Activated CD4-positive, alpha-beta T cell treated with anti-CD3 and anti-CD28 coated beads, Interleukin-2, amount 10 ng/mL, durations not matched to agents 24 days and 14 days (primary cell): ENCODE measurements at places on chromosomes 2 and 18. TPM values are rescaled to one million over a fixed set of nuclear protein-coding genes. Genes with fewer than 3 reads are reported as not detected.

DNA sequence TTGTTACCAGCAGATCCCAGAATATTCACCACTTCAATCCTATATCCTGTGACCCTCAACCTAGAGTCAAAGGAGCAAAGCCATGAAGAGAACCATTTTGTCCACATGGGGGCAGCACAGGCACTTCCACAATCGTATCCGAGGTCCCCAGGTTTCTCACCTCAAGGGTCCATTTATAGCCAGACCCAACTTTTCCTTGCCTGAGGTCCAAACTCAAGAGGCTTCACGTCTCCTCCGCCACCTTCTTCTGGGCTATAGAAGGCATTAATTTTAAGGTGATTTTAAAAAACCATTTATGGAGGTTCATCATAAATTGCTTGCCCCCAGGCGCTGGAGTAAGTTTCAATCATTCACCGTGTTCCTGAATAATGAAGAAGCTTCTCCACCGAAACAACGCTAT is 111.6 kb upstream of the NABP1 start:
- peak; percentile 89 for DNase-seq
- H3K27ac ChIP-seq, result no peak overlapping the region
- no peak overlapping the region for H3K4me3 ChIP-seq

DNA sequence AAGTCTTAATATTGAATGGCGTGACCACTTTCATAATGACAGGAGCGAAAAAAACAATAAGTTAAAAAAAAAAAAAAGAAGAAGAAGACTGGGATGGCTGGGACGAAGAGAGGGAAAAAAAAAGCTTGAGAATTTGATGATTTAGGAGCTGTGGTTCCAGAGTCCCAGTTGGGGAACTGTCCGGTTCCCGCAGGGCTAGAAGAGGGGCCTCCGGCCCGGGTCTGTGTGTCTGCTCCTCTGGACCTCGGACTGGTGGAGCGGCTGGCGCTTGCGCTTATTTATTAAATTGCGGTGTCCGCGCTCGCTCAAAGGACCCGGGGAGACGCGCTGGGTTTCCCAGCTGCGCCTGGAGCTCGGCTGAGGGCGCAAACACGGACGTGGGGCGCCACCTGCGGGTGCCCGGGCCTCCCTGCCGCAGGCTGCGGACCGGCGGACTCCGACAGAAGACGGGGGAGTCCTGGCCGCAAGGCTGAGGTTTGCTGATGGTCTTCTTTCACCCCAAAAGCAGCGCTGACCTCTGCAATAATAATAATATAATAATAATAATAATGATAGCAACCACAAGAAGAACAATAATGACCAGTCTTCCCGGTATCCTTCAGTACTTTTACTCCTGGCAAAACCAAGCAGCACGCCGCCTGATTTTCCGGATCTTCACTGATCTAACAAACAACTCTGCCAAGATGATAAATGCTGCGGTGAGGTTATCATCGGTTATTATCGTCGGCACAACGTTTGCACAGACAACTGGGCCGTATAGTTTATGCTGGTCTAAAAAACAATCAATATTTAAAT is at the start of gene CBLN2:
TSS of gene CBLN2 (minus strand) at position 251 of the 795 bp plus-strand sequence. CDS start 2,182 bp downstream, outside the sequence.
- DNase-seq, result peak; percentile 75
- H3K4me3 ChIP-seq, result no peak within 1 kb of the TSS
- H3K27ac ChIP-seq, result no peak within 1 kb of the TSS

- H3K27ac ChIP-seq, result no peak overlapping the region
- no peak for DNase-seq
- H3K27me3 ChIP-seq, result no peaks in the 10 kb centered on the region
- no peaks in the 10 kb centered on the region for H3K36me3 ChIP-seq
Observed at GRCh38 chr2:196372811-196373664, 201.7 kb upstream of the STK17B start.

The HS1BP3 gene
- total RNA-seq, result 7.1 and 8.9 TPM in 2 replicates

GRCh38 chr2:28375742-28376631 is 16.7 kb upstream of the FOSL2 start:
- no peaks in the 10 kb centered on the region for H3K36me3 ChIP-seq
- H3K27ac ChIP-seq, result no peak overlapping the region
- peaks cover 24% of the 10 kb centered on the region for H3K27me3 ChIP-seq
- DNase-seq, result no peak
- peaks cover 12% of the 10 kb centered on the region for H3K4me1 ChIP-seq

- peaks cover 4% of the 10 kb centered on the region for H3K27me3 ChIP-seq
- no peak overlapping the region for H3K27ac ChIP-seq
- H3K36me3 ChIP-seq, result peaks cover 32% of the 10 kb centered on the region
- no peak overlapping the region for H3K4me3 ChIP-seq
- DNase-seq, result no peak
Observed at GRCh38 chr2:224033601-224034000, 5.5 kb downstream of the SERPINE2 start.

The PLA2R1 gene
- total RNA-seq, result not detected in 2 replicates

The GPR155 gene
- 3.1 and 3.6 TPM in 2 replicates for total RNA-seq

- DNase-seq, result no peak
- peaks cover 12% of the 10 kb centered on the region for H3K4me1 ChIP-seq
- no peak overlapping the region for H3K27ac ChIP-seq
- peaks cover 14% of the 10 kb centered on the region for H3K27me3 ChIP-seq
- H3K36me3 ChIP-seq, result no peaks in the 10 kb centered on the region
Observed at GRCh38 chr2:96113367-96113677, 3.0 kb downstream of the ADRA2B start.
